ENCODE measurements at places on chromosomes 6 and 20.

DNA sequence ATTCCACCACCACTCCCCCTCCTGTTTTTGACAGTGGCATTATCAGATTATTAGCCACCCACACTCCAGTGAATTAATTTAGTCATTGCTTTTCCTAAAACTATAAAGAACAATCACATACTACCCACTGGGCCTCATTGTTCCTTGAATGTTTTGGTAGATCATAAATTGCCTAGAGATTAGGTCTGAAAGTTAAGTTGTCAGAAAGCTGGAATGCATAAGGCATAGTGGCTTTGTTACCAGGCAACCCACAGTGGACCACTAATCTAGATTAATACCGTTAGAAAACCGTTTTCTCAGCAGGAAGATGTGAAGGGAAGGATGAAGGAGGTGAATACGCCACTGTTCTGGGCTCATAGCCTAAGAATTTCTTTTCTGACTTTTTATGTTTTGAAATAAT is 75.6 kb downstream of the SAMD3 start:
- DNase-seq: no peak

GRCh38 chr6:111536910-111537527 is 54.0 kb upstream of the REV3L start:
- no peak for DNase-seq

DNA sequence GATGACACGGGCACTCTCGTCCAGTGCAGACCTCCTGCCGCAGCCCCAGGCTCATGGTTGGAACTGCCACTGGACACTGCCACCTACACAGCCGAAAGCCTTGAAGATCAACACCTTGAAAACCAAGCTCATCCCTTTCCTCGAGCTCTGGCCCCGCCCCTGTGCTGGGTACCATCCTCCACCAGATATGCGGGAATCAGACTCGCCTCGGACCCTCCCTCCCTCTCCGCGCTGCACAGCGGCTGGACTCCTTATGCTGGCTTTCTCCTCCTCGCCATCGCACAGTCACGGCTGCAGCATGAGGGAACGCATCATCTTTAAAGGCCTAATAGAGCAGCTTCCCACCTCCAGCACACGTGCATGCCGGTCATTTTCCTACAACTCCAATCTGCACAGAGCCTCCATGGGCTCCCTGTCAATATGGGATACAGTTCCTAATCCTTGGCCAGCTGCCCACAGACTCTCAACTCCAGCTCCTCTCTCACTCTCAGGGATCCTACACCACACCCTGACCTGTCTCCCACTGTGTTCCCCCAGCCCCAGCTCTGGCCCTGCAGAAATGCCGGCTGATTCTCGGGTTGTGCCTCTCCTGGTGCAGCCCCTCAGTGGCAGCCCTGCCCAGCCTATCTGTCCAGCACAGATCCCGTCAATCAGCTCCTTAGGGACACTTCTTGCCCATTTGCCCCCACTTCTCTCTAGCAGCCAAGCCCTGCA is 23.2 kb downstream of the TXNDC5 start:
- no peak for DNase-seq

DNA sequence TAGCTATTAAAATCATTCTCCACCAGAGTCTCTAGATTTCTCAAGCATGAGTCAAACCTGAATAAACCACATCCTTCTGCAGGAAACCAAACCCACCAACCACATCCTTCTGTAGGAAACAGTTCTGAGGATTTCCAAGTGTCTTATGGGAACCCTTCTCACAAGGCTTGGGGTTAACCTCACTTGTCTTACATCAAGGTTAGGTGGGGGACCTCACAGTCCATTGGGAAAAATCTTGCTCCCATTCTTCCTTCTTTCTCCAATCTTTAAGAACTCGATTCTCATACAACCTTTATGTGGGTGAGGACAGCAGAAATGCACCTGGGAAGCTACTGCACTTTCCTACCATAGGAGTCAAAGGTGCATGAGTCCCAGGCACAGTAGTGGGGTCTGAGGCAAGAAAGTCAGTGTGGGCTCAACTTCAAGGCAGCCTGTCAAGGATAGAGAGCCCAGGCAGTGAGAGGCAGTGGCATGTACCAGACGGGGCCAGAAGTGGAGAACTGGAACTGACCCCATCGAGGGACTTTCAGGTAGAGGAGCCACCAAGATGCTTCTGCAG is 114.5 kb downstream of the SLC22A3 start:
- DNase-seq: no peak

DNA sequence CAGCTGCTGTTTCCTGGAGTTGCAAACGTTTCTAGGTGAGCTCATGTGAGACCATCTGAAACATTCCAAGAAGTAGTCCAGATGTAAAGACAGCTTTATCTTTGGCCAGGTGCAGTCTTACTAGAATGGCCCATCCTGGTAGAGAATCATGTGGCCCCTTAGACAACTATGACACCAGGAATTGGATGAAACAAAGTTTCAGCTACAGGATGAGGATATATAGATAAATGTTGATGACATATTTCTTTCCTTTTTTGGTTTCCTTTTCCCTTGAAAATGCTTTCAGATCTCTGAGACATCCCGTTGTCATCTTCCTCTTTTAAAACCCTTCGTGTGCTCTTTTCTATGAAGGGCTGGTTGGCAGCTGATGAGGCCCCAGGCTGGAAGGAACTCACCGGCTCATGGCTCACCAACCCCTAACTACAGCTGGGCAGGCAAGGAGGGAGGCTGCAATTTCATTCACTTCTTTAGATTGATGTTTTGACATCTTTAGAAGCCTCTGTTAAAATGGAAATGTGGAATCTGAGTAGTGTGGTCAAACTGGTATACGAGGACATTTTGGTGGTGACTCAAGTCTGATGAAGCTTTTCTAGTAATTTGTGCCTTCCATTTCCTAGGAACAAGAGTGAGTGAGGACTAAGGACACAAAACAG is 167.9 kb upstream of the TNFAIP3 start:
- DNase-seq: no peak

- DNase-seq: no peak
Measured at GRCh38 chr6:116373940-116374339, 3.2 kb downstream of the DSE start.

DNA sequence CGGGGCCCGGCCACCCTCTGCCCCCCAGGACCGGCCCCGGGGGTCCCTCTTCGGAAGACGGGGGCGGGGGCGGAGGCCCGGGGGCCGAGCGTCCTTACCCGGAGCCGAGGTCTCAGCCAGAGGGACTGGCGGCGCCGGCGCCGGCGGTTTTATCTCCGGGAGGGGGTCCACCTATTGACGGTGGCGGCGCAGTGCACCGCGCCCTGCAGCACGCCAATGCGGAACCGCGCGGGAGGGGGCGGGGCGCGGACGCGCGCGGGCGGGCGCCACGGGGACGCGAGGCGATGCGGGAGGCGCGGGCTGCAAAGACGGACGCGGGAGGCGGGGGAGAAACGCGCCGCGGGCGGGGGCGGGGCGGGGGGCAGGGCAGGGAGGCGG is at the start of gene EEF1A2:
Gene EEF1A2, minus strand, starts transcription at position 124 of the 378 bp plus-strand sequence. CDS start 1,320 bp downstream, outside the sequence.
- DNase-seq: no peak

DNA sequence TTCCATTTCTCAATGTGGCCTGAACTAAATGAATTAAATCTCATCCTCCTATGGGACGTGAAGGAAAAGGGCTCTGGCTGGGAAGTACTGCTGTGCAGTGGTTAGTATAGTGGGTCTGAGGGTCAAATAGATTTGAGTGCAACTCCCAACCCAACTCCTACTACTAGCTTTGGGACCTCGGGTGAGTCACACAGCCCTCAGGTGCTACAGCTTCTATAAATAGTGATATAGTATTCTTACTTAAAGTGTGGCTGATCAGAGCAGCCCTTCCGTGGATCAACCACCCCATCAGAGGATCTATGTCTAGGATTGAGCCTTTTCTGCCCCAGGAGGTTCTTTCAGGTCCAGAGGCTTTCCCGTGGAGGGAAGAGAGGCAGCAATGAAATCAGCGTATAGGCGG is 904 bp upstream of the UST start:
- no peak for DNase-seq

DNA sequence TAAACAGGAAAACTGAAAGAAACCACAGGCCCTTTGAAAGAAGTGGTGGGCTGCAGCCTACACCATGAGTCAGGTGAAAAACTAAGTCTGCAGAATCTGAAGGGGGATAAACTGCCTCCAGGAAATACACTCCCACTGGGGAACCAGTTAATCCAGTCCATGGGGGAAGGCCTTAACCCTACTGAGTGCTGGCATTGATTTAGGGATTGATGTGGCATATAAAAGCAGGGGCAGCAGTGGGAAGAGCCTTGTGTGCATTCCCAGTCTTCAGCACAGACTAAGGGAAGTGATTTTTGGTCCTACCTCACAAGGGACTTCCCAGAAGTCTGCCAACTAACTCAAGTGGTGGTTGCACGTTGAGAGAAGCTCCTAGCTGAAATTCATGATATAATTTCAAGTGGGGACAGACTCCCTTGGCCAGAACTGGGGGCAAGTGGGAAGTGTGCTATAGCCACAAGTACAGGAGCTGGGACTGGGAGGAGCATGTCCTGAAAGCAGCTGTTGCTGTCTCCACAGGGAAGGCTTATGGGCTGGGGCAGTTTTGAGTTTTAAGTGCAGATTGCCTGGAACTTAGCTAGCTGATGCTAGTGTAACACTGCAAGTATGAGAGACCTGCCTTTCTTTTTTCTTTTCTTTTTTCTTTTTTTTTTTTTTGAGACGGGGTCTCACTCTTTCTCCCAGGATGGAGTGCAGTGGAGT is 31.2 kb downstream of the CITED2 start:
- no peak for DNase-seq

- DNase-seq: no peak
Measured at GRCh38 chr6:152428126-152428525, 209.0 kb downstream of the SYNE1 start.

GRCh38 chr6:25486550-25486949 is 165.5 kb upstream of the SCGN start:
- DNase-seq: no peak

DNA sequence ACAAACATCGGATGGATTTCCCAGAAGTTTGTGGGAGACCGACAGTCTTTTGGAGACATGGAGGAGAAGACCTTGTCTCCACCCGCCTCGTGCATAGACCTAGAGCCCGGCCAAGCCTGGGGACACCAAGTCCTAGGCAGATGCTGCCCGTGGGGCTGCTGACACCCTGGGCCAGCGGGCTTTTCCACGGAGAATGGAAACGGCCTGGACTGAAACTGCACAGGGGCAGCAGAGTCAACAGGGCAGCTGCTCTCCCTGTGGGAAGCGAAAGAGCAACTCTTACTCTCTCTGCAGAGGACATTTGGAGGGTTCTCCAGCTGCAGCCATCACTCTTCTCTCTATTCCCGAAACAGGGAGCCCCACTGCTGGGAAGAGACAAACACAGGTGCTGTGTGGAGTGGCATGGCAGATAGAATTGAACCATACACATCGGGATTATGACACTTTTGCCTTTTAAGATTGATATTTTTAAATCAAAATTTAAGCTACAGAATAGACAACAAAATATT is 401.2 kb downstream of the THBS2 start:
- DNase-seq: no peak
